ENCODE measurements at places on chromosomes 5 and 9.

DNA sequence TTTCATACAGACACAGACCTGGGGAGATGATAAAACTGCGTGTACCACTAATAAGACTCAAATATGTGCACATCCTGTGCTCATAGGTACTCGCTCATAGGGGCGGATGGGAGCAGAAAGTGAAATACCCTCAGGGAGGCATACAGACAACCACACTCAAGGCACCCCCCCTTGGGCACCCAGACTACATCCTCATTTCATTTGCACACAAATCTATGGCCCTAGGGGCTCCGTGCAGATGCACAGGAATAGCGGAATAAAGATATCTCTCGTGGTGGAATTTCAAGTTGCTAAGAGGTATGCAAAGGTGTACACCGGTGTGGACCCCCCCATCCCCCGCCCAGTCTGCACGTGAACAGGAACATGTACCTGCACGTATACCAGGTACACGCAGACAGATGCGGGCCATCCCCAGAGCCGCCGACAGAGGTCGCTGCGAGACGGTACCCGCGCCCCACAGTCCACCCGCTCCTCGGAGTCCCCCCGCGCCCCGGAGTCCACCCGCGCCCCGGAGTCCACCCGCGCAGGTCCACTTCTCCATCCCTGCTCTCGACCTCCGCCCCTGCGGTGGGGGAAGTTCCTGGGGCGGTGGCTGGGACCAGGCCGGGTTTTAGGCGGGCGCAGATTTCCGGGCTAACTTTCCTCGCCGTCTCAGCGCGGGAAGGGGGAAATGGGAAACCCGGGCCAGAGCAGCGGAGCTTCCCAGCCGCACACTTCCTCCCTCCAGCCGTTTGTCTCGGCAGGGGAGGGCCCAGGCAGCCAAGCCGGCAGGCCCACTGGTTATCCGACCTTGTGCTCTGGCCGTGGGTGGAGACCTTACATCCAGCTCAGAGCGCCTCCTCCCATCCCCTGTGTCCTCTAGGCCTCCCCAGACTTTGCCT lies 1.0 kb upstream of the IL12B start:
- peak; percentile 23 for DNase-seq

DNA sequence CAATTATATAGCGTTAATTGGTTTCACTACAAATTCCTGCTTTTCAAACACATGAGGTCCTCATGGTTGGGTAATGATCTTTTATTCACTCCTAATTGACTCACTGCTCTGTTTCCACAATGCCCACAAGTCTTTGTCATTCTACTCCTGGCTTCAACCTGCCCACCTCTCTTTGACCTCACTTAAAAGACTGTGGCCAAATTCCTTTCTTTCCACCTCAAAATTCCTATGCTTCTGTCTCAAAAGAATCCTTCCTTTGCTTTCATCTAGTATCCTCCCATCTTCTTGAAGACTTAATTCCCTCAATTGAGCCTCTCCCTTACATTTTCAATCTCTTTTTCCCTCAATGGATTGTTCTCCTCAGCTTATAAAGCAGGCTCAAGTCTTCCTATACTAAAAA lies 4.9 kb downstream of the APBA1 start:
- no peak for DNase-seq

- DNase-seq, result no peak
Measured at GRCh38 chr9:125902831-125903512, 155.8 kb downstream of the PBX3 start.

DNA sequence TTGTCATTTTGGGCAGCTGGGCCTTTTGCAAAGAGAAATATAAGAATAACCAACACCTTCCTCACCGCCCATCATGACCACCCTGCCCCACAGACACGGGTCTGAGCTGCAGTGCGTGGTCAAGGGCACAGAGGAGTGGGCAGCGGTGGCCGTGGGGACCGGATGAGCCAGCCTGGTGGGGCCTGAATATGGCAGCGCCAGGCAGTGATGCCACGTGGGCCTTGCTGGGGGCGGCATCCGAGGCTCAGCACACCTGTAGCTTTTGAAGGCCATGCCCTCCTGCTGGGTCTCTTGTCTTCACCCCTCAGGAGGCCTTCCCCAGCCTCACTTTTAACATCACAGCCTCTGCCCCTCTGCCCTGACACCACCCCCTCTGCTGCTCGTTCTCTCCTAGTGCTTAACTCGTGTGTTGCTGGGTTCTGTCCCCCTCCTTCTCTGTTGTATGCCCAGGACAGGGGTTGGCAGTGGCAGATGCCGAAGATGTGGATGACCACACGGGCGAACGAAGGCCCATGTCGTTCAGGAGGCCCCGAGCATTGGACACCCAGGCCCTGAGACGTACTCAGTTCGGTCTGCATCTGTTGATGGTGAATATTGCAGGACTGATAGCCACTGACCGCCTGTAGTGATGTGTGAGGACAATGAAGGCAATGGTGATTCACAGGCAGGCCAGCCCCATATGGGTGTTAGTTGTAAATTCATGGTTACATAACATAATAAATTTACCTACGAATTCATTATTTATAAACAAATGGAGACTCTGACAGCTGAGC lies 46.0 kb downstream of the AHRR start:
- no peak for DNase-seq

GRCh38 chr9:135402739-135403695 lies 76.6 kb upstream of the PPP1R26 start:
- no peak for DNase-seq

- DNase-seq, result no peak
Measured at GRCh38 chr9:109967651-109968642, 187.9 kb downstream of the PALM2AKAP2 start.

DNA sequence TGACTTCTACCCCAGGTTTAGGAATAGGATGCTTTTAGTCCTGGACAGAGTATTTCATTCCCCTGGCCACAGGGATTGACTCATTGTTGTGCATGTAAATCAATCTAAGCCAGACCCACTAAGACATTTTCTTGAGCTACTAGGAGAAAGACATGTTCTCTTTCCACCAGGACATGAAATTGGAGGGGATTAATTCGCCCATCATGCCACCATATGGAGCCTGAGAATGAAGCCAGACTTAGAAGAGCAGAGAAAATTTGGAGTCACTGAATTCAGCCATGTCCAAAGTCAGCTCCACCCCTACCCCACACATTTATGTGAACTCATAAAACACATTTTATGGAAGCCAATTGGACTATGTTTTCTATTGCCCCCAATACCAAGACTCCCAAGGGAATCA lies 322.5 kb downstream of the NFIB start:
- DNase-seq, result no peak
